NCI-H510A treated with DMSO at 0.1 percent for 48 hours (cell line): ENCODE measurements at places on chromosomes 7 and 10.

- no peak for DNase-seq
Observed at GRCh38 chr7:41131956-41132355, 570.9 kb downstream of the INHBA start.

GRCh38 chr10:107671960-107672359, 507.5 kb upstream of the SORCS1 start:
- DNase-seq = no peak

- DNase-seq = no peak
Observed at GRCh38 chr10:89693176-89693575, 8.2 kb upstream of the KIF20B start.

DNA sequence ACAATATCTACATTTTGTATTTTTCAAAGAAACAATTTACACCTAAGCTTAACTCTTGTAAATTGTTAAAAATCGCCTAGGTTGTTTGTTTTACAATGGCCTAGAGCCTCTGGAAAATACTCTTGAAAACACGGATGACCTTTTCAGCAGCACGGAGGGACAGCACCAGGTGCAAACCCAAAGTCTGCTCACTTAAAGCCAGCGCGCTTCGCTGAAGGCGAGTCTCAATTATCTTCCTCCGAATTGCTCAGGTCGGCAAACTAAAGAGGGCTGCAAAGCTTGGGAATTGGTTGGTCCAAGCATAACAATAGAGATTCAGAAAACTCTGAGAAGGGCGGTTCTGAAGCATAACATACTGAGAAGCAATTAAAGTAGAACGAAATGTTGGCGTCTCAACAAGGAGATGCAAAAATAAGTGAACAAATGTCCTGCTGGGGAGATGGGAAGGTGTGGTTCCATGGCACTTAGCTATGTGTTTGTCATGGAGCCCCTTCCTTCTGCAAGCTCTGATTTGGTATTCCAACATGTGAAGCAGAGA, 139.9 kb upstream of the PITRM1 start:
- DNase-seq = peak; percentile 52

GRCh38 chr7:87480386-87480785, 4.9 kb upstream of the ABCB4 start:
- DNase-seq = no peak

- no peak for DNase-seq
Observed at GRCh38 chr10:100637785-100638184, 102.0 kb downstream of the HIF1AN start.

GRCh38 chr10:11612021-11613001, 861 bp upstream of the USP6NL start:
- no peak for DNase-seq

- DNase-seq = peak; percentile 84
Observed at GRCh38 chr7:12715372-12716133, 28.1 kb downstream of the ARL4A start.

GRCh38 chr10:37490266-37490665, 364.9 kb downstream of the ANKRD30A start:
- no peak for DNase-seq

DNA sequence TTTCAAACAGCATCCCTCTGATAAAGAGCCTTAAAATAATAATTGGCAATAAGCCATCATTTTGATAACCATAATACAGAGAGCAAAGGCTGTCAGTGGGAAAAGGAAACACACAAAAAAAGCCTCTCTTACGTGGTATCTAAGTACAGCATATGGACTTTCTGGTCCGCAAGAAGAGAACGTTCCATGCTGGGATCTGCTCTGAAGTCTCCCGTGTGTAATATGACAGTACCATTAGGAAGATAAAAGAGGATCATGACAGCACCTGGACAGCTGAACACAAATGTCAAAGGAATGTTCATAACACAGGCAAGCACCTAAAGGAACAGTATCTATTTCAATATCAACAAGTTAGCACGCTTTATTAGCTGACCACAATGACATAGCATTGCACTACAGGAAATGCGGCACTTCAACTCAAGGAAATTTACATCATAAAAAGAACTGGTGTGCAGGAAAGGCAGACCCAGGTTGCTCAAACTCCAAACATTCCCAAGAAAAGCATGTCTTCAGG, 9.9 kb downstream of the DCLRE1A start:
- DNase-seq = peak; percentile 40

- no peak for DNase-seq
Observed at GRCh38 chr10:78750418-78750817, 318.3 kb upstream of the ZMIZ1 start.

GRCh38 chr7:148856891-148857290, 27.2 kb downstream of the EZH2 start:
- DNase-seq = no peak

DNA sequence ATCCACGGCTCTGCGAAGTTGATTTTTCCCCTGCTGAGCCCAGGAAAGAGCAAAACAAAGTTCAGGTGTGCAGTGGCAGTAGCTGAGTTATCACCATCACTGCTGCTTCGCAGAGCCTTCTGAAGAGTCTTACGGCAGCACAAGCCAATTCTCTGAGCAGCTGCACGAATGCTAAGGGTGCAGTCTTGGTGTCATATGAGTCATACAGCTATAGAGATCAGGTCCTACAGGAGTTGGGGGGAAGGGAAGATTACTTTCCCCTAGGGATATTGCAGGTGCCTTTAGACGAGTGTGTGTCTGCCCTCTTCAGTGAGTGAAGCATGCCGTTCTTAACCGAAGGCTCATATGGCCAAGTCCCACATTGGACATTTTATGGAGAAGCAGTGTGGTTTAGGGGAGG, 227.8 kb downstream of the CELF2 start:
- no peak for DNase-seq

DNA sequence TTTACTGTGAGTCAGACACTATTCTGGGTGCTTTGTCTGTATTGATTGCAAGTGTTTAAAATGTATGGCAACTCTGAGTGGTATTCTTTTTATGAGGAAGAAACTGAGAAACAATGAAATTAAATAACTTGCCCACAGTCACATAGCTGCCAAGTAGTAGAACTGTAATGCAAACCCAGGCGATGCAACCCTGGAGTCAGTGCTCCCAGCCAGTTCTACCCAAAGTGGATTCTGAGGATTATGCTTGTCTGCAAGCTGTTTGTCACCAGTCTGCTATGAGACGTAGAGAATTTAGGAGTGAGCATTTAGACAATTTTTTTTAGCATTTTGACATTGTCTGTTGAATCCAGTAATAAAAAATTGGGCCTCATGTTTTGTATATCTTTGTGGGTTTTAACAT, 306.0 kb upstream of the LRGUK start:
- DNase-seq = no peak

- no peak for DNase-seq
Observed at GRCh38 chr7:133480868-133481267, 228.0 kb downstream of the EXOC4 start.

DNA sequence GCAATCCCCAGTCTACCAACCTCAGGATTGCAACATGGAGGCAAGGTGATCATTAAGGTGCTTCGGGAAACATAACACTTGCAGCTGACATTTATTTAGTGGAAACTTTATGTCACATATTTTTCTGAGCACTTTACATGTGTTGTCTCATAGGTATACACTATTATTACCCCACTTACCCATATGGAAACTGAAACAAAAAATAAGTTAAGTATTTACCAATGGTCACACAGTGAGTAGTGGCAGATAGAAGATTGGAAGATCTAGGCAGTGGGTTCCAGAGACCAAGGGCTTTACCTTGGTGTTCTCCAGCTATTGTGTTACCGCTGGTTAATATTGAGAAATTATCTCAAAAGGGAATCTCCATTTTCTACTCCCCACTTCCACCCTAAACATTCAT, 1279.1 kb upstream of the SORCS1 start:
- no peak for DNase-seq

DNA sequence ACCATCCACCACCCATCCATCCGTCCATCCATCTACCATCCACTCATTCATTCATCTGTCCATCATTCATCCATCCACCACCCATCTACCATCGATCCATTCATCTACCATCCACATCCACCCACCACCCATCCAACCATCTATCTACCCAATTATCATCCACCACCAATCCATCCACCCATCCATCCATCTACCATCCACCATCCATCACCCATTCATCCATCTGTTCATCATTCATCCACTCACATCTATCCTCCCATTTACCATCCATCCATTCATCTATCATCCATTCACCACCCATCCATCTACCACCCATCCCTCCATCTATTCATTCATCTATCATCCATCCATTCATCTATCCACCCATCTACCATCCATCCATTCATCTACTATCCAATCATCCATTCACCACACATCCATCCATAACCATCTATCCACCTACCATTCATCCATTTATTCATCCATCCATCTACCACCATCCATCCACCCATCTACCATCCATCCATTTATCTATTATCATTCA, 188.8 kb downstream of the JCAD start:
- no peak for DNase-seq

DNA sequence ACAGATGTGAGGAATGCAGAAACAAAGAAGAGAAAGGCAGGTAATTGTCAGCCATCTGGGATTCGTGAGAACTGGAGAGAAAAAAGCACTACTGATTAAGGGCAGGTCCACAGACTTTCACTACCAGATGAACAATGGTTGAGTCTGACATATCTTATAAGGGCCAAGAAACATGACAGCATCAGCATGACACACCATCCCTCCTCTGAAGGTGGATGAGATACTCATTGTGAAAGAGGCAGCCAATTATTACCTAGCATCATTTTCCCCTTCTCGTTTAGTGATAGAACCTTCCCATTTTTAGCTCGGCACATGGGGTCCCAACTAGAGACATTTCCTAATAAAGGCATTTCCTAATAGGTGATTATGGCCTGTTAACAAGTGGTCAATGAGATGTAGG, 19.2 kb upstream of the MET start:
- no peak for DNase-seq

DNA sequence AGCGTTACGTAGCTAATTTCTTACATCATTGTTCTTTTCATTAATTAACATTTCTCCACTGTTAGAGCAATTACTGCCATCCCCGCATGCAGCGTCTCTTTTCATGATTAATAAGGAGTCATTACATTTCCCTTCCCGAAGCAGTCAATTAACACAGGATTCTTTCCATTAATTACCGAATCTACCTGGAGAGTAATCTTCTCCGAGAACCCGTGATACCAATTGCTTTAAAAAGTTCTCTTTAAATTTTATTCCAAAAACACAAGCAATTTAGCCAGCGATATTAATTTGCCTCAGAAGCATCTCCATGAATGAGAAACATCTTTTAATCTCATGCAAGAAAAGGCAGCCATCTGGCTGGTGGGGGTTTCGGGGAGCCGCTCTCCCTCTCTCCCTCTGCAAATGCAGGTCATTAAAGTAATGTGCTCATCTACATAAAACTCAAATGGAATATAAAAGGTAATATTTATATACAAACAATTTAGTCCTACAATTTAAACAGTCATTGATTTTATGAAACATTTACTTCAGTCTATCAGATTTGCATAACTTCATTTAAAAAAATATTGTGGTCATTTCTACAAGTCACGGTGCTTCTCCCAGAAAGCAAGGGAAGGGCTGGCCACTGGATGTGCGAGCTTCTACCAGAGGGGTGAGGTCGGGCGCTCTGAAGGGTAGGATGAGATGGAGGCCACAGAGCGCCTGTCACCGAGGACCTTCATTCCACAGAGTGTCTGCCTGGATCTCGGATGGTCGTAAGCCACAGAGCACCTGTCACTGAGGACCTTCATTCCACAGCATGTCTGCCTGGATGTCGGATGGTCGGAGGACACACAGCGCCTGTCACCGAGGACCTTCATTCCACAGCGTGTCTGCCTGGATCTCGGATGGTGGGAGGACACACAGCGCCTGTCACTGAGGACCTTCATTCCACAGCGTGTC, 145.0 kb downstream of the WDR37 start:
- DNase-seq = no peak

DNA sequence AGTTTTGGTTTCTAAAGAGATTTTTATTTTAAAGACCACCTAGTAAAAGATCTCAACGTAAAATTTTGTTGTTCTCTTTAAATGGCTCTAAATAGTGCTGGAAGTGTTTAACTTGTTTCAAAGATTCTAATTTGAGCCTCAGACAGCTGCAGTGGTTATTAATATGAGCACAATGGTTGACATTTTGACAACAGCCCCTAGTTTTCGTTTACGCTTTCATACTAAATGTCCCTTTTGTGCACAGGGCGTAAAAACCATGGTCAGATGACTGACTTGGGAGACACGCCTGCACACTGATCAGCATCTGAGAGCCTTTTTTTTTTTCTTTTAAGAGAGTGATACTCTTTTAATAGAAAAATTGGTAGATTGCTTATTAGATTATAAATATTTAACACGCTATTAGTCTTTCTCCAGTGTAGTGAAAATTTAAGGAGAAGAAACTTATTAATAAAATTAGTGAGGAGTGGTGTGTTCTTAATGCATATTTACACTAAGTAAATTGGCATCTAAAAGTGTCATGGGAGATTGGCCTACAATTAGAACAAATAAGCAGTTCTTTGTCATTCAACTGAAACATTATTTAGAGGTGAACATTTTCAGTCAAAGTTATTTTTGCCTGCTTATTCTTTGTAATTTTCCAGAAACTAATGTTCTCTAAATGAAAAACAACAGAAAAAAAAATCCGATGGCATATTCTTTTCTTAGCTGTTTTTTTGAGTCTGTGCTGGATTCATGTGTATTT, 182.8 kb upstream of the PHYHIPL start:
- no peak for DNase-seq

DNA sequence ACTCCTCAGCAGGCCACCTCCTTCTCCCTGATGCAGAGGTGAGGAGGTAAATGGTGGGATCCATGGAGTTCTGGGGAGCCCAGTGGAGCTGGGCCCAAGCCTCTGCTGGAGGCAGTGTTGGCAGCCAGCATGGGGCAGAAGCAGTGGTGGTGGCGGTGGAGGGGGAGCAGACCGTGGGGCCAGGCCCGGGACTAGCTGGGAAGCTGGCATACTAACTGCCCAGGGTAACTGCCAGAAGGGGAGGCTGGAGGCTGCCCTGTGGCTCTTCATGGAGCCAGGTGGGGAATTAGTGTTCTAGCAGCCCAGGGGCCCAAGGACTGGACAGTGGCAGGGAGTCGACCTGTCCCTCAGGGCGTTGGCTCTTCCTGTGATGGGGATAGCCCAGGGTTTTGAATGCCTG, 16.1 kb upstream of the SMARCD3 start:
- DNase-seq = no peak

DNA sequence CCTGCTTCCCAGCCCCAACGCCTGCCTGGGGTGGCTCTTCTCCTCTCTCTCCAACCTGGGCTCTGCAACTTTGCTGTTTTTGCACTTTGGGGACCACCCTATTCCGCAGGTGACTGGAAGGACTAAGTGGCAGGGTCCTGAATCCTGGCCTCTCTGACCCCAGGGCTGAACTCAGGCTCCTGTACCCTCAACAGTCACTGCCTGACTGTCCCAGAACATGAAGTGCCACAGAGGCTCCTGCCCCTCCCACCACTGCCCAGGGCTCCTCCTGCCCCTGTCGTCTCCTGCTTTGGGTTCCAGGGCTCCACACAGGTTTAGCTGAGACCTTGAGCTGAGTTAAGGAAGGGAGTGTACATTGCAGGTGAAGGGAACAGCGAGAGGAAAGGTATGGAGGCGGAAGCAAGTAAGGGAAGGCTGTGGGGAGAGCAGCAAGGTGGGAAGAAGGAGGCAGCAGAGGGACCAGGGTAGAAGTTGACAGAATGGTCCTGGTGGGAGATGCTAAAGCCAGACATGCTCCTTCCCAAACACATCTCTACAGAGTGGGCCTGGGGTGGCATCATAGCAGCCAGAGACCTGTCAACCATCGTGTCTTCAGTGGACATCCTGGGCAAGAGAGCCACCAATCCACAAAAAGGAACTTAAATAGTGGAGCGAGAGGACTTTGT, 5.7 kb upstream of the GRID1 start:
- no peak for DNase-seq
